ENCODE measurements at places on chromosomes 5 and 9.

DNA sequence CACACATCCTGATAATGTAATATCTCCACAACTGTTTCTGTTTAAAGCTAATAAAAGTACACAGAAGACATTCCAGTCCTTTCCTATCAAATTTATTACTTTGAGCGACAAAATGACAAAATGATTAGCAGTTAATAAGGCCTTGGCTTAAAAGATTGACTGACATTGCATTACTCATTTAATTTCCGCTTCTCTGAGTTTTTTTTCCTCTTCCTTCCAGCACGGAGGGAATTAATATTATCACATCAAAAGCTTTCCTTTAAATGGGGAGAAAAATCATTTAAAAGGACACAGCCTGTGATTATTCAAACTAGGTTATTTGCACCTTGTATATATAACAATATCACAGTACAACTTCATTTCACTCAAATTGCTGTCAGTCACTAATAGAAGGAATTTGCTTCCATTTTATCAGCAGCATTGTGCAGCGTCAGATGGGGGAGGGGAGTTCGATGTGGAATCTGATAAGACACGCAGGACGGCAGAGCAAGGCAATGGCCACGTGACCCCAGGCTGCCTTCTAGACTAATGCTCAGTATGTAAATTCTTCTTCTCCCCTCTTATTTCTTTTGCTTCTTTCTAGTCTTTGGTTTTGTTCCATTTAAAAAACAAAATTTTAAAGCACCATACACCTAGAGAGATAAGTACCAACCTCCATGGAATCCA lies 400.5 kb downstream of the IRX1 start:
- no peak for DNase-seq

- no peak for DNase-seq
Measured at GRCh38 chr5:94796586-94796985, 178.1 kb downstream of the SLF1 start.

GRCh38 chr9:78397454-78397853 lies 100.5 kb downstream of the PSAT1 start:
- no peak for DNase-seq

DNA sequence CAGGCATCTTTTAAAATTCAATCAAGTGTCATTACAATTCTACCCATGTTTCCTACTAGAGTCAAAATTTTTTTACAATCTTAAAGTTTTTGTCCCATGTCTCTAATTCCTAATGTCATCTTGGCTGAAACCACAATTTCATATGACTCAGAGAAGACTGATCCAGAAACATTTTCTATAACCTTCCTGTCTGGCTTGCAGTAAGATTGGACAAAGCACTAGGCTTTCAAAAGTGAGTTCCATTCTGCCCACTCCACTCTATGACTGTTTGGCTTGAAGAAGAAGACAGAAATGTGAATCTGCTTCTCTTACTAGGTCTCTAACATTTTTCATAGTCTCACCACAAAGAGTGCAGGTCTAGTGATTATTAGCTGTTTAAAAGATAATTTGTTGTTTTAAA lies 88.8 kb downstream of the NR3C1 start:
- no peak for DNase-seq

GRCh38 chr5:79507251-79508205 lies 6.4 kb downstream of the HOMER1 start:
- DNase-seq, result no peak
